Stimulated activated CD4-positive, alpha-beta T cell treated with anti-CD3 and anti-CD28 coated beads, Interleukin-2, amount 100 ng/mL, for 4 hours (primary cell): ENCODE measurements at places on chromosomes 6 and 20.
A peak's percentile ranks its signal among the peaks of the same experiment; 100 is the strongest.

DNA sequence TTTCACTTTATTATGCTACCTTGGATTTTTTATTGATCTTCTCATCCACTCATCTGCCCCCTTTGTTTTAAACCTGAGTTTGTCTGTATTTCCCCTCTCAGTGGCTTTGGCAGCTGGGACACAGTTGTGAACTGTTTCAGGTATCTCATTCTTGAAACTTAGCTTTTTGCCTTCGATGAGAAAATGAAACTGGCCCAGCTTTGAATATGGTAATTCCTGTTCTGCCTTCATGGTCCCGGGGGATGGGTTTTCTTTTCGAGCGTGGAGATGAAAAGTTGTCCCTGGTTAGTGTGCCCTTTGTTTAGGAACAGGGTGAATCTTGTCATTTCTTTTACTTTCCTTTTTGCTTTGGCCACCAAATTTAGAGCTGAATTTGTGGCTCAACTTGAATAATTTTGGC lies 25.6 kb downstream of the DHX35 start:
- DNase-seq: no peak

DNA sequence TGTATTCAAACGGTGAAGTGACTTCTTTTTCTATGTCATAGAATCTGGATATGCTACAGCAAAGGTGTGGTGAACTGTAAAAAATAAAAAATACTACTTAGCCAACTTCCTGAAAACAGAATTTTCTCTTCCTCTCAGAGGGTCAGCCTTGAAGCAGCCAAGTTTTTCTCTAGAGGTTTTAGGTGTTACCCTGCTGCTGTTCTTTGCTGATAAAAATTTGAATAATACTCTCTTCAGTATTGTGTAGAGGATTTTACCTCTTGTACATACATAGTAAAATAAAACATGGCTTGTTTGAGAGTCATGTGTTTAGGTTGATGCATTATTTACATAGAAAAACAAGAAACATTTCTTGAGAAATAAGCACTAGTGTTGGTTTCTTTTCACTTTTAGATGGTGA lies 458.4 kb downstream of the TBC1D32 start:
- no peak for DNase-seq

- no peak for DNase-seq
Measured at GRCh38 chr6:158648682-158649131, 1.1 kb upstream of the SYTL3 start.

GRCh38 chr6:148144917-148145521 lies 197.6 kb upstream of the SASH1 start:
- DNase-seq: peak; percentile 19

DNA sequence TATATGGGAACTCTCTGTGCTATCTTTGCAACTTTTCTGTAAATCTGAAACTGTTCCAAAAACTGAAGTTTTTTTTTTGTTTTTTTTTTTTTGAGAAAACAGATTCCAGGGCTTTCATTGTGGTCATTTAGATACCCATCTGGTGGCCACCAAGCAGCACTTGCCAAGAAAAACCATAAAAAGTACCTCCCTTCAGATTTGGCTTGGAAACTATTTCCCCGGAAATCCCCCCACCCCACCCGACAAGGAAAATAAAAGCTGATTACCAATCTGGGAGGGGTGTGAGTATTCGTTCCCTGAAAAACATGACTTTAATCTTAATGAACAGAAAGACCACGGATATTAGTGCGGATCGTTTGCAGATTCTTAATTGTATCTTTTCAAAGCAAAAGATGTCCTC lies 1.9 kb downstream of the NFATC2 start:
- no peak for DNase-seq
